ENCODE measurements at places on chromosomes 6 and 20. TPM values are rescaled to one million over a fixed set of nuclear protein-coding genes. Genes with fewer than 3 reads are reported as not detected.

MAP7 gene
- total RNA-seq = 7.8 TPM

BPIFA1 gene
- not detected for total RNA-seq

ATXN1 gene
- total RNA-seq = 7.6 TPM

CST2 gene
- total RNA-seq = not detected

DACT2 gene
- total RNA-seq = 5.5 TPM

KHDRBS2 gene
- total RNA-seq = 3.7 TPM

SLC29A1 gene
- 68.6 TPM for total RNA-seq

HLA-DMB gene
- total RNA-seq = 0.55 TPM

C20orf141 gene
- total RNA-seq = not detected

ASIP gene
- total RNA-seq = not detected

LIN28B gene
- 45.6 TPM for total RNA-seq

SLC17A4 gene
- not detected for total RNA-seq

CFAP61 gene
- 0.15 TPM for total RNA-seq

ZNF165 gene
- 3.5 TPM for total RNA-seq

PARD6B gene
- total RNA-seq = 24.5 TPM

WFDC12 gene
- total RNA-seq = not detected

ESR1 gene
- total RNA-seq = under 0.01 TPM

FAM83C gene
- not detected for total RNA-seq

NRSN2 gene
- 48.5 TPM for total RNA-seq

MATN4 gene
- total RNA-seq = 0.67 TPM

MOG gene
- 2.0 TPM for total RNA-seq

TTLL9 gene
- 0.14 TPM for total RNA-seq

ORC3 gene
- 54.5 TPM for total RNA-seq

PHACTR1 gene
- total RNA-seq = 3.3 TPM

FHL5 gene
- total RNA-seq = not detected

BMP6 gene
- total RNA-seq = 0.37 TPM

FUT9 gene
- total RNA-seq = 0.18 TPM

SGK2 gene
- not detected for total RNA-seq

PI3 gene
- not detected for total RNA-seq

STX11 gene
- not detected for total RNA-seq

TCP11 gene
- total RNA-seq = 0.31 TPM

PHACTR2 gene
- total RNA-seq = 38.4 TPM

PRND gene
- total RNA-seq = not detected

PACRG gene
- 0.52 TPM for total RNA-seq

EFCAB8 gene
- total RNA-seq = 0.44 TPM
